ENCODE measurements at places on chromosomes 3 and 15.

GRCh38 chr3:121063628-121064027 lies 155.6 kb downstream of the STXBP5L start:
- DNase-seq: no peak

- no peak for DNase-seq
Observed at GRCh38 chr15:77187751-77188464, 117.0 kb upstream of the TSPAN3 start.

GRCh38 chr15:79418693-79419279 lies 13.3 kb upstream of the MINAR1 start:
- DNase-seq: peak; percentile 37

- no peak for DNase-seq
Observed at GRCh38 chr3:29759411-29760225, 478.7 kb downstream of the RBMS3 start.

- DNase-seq: no peak
Observed at GRCh38 chr3:36894914-36895313, 49.9 kb downstream of the TRANK1 start.

- DNase-seq: no peak
Observed at GRCh38 chr3:151052756-151053155, 32.7 kb upstream of the MED12L start.

GRCh38 chr3:187208159-187208558 lies 10.9 kb downstream of the RTP1 start:
- DNase-seq: no peak

- no peak for DNase-seq
Observed at GRCh38 chr3:43759297-43759782, 68.6 kb downstream of the ABHD5 start.

DNA sequence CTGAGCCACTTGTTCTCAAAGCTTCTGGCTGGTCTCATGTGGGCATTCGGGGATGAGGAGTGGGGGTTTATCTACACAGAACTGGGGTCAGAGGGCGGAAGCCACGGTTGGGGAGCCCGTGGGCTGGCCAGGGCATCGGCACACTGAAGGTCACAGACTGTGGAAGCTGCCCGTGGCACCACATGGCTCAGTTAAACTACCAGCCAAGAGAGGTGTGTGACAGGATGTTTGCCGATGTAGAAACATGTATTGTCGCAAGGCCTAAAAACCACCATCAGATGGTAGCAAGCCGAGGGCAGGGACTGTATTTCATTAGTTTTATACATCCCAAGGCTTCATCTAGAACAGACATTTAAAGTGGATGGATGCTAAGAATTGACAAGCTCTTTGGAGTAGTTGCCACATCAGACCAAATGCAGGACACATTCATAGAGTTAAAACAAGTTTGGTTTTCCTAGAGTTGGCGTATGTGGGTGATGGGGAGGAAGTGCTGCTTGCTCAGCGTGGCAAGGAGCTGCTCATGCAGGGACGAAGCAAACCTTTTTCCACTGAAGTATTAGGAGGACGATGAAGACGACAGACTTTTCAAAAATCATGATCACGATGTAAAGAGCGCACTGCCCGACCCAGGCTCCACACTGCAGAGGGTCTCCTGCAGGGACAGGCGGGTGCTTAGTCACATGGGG lies 9.6 kb upstream of the MUSTN1 start:
- DNase-seq: no peak
